ENCODE measurements at places on chromosomes 2 and 18. TPM values are rescaled to one million over a fixed set of nuclear protein-coding genes. Genes with fewer than 3 reads are reported as not detected.

GRCh38 chr2:235810846-235811245 is 317.0 kb downstream of the AGAP1 start:
- DNase-seq, result no peak

GRCh38 chr2:9310798-9311197 is 104.2 kb downstream of the ASAP2 start:
- DNase-seq, result no peak

GRCh38 chr2:195450552-195451113 is 206.4 kb upstream of the SLC39A10 start:
- DNase-seq, result no peak

DNA sequence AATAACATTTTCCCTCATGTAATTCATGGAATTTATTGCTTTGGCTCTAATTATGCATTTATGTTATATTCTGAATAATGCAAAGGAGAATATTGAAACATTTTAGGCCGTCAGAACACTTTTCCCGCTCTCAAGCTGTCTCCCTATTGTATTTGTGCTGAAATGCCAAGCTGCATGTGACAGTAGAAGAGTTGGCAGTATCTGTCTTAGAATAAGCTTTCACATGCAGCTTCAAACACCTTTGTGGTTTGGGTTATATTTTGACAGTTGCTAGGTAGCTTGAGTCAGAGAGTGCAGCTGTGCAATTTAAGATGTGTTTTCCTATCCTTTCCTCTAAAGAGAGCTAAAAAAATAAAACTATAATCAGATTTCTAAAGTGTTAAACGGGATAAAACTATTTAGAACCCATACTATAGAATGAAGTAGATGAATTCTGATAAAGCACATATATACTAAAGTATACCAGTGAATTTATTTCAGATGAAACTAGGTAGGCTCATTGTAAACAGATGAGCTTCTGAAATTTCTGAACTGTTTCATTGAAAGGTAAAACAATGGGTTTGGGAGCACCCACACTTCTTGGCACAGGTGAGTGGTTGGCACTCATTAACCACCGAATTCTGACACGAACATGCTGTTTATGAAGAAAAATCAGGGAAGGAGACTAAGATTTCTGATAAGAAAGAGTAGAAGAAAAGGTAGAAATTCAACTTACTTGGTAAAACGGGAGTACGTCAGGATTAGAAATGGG is 43.4 kb downstream of the PLCL1 start:
- DNase-seq, result no peak

The MOGAT1 gene
- total RNA-seq, result not detected

DNA sequence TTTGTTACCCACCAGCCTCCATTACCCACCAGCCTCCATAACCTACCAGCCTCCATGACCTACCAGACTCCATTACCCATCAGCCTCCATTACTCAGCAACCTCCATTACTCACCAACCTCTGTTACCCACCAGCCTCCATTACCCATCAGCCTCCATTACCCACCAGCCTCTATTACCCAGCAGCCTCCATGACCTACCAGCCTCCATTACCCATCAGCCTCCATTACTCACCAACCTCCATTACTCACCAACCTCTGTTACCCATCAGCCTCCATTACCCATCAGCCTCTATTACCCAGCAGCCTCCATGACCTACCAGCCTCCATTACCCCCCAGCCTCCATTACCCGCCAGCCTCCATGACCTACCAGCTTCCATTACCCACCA is 133.3 kb upstream of the HS6ST1 start:
- DNase-seq, result no peak

GRCh38 chr18:35804377-35804776 is 168.1 kb upstream of the RMP24 start:
- DNase-seq, result no peak

The CD8B2 gene
- total RNA-seq, result 0.24 TPM

GRCh38 chr2:43944915-43945314 is 50.9 kb downstream of the LRPPRC start:
- no peak for DNase-seq

- DNase-seq, result no peak
Observed at GRCh38 chr2:136034629-136035028, 49.2 kb upstream of the DARS1 start.

GRCh38 chr2:138059487-138060300 is 95.4 kb downstream of the HNMT start:
- DNase-seq, result no peak

- DNase-seq, result no peak
Observed at GRCh38 chr2:80014637-80015036, 289.9 kb downstream of the LRRTM1 start.

DNA sequence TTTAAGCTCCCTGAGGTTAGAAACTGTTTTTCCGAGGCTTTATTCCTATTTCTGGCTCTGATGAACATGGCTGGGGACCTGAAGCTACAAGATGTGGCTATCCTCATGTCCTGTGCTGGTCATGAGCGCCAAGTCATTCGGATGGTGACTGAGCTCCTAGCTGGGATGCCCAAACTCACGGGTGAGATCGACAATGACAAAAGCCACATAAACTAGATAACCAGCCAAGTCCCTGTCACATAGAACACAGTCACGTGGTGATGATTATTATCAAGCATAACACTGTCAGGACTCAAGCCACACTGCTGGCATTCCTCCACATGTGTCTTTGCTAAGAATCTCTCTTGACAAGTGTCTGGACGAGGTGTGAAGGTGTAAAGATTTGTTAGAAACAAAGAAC is 274.9 kb downstream of the CLIP4 start:
- DNase-seq, result no peak

- DNase-seq, result no peak
Observed at GRCh38 chr2:205461678-205462665, 220.3 kb upstream of the NRP2 start.

- DNase-seq, result no peak
Observed at GRCh38 chr2:62200291-62200841, 4.5 kb downstream of the B3GNT2 start.

The ARHGEF33 gene
- 1.5 TPM for total RNA-seq

The GREB1 gene
- 0.94 TPM for total RNA-seq

DNA sequence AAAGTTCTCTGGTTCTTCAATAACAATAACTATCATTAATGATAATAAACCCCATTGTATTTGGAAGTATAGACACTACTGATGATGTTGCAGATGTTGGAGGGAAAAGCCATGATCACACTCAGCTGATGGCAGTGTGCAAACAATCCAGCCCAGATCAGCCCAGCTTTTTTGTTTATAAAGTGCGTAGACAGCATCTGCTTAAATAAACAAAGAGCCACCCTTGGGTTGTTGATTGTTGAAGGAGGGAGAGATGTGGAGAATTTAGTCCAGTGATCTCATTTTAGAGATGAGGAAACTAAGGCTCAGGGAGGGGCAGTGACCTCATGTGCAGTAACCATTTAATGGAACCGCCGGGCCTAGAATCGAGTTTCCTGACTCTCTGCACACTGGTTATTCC is 56.0 kb upstream of the MEX3C start:
- no peak for DNase-seq

GRCh38 chr2:222797261-222797660 is 63.6 kb upstream of the ACSL3 start:
- no peak for DNase-seq

DNA sequence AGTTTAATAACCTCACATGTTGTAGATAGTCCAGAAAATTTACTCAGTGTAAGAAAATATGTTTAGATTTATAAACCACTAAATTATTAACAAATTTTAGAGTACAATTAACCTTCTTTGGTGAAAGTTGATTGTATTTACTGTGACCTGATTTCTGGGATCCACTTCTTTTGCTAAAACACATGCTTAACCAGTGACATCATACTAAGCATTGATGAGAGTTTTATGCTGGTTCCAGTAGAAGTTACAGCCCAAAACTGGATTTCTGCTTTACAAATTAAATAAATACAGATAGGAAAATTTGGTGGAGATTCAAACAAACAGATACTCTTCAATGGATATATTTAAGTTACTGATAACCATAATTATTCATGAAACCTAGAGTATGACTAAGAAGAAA is 40.9 kb downstream of the RBBP8 start:
- DNase-seq, result no peak

- no peak for DNase-seq
Observed at GRCh38 chr18:21904856-21905255, 164.3 kb downstream of the MIB1 start.

DNA sequence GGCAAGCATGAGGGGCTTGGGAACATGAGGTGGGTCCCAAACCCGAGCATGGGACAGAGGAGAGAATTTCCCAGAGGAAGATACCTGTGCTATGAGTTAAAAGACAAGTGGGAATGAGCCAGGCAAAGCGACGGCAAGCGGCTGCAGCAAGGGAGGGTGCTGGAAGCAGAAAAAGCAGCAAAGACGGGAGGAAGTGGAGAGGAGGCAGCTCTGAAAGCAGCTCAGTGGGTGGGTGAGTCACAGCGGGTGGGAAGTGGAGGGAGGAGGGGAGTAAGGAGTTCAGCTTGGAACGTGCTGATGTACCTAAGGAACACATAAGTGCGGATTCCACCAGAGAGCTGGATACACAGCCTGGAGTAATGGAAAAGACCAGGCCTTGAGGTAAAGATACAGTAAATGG is 41.4 kb downstream of the THUMPD2 start:
- no peak for DNase-seq

The ADAM23 gene
- 1.1 TPM for total RNA-seq

- DNase-seq, result no peak
Observed at GRCh38 chr2:206635015-206635414, 7.3 kb upstream of the FAM237A start.

The CIB4 gene
- not detected for total RNA-seq

GRCh38 chr2:188551671-188552070 is 260.0 kb downstream of the GULP1 start:
- DNase-seq, result no peak

- no peak for DNase-seq
Observed at GRCh38 chr2:223918671-223919134, 26.4 kb downstream of the WDFY1 start.

GRCh38 chr18:5628512-5629255 is 84.9 kb upstream of the EPB41L3 start:
- peak; percentile 33 for DNase-seq

DNA sequence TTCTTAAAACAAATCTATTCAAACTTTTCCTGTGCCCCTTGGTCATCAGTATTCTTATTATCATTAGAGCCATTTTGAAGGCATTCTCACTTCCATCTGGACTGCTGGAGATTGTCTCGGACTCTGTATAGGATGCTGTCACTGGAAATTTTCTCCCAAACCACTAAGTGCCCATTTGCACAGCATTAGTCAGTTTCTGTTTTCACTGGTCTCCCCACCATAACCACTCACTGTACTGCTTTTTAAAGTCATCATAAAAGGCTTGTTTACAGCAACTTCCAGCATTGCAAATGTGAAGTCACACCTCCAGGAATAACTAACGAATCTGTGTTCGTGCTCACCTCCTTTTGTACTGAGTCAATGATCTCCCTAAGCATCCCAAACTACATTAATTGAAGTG is 150.9 kb upstream of the SERTAD2 start:
- DNase-seq, result no peak

GRCh38 chr2:98787700-98788099 is 56.8 kb upstream of the MGAT4A start:
- DNase-seq, result no peak

- DNase-seq, result peak; percentile 73
Observed at GRCh38 chr2:54597153-54597848, 126.2 kb upstream of the EML6 start.

DNA sequence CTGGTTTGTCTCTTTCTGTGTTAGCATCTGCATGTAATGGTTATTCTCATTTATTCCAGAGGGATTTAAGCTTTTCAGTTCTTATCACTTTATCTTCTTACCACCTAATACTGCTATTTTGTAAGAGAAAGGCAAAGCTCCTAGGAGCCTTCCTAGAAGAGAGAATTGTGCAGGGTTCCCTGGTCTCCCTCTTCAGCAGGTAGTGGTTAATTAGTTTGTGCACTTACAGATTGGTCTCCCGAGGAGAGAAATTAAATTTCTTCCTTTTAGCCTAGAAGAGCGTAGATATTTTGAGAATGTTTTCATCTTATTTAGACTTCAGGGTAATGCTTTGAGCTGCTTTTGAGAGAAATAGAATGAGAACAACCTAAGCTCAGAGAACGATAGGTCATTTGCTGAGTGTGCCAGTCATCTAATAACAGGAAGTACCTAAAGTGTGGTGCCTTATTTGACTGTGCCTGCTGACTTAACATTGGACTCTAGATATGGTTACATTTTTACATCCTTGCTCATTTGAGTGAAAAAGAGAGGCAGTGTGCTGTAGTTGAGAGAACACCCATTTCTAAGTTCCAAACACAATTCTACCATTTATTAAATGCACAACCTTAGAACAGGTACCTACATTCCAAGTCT is 651.4 kb downstream of the STK39 start:
- no peak for DNase-seq

The PID1 gene
- 24.1 TPM for total RNA-seq

DNA sequence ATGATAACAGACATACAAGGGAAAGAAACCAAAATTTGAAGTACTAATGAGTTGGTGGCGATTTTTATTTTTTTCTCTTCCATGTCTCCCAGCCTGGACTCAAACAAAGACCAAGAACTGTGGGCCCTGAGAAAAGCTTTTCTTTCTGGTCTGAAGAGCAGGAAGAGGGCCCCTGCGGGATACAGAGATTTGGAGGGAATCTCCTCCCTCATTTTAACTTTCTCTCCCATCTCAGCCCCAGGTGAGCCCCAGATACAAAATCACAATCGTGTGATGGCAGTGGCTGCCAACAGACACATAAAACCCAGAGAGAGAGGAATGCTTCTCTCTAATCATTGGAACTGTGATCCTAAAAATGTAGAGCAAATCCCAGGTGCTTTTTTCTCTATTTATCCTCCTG is 19.5 kb upstream of the PRKCE start:
- no peak for DNase-seq

Data from thyroid gland (tissue), 4 donors.